ENCODE measurements at places on chromosomes 5 and 9.
A peak's percentile ranks its signal among the peaks of the same experiment; 100 is the strongest.

GRCh38 chr5:62596096-62596495 lies 17.5 kb downstream of the LRRC70 start:
- no peak for DNase-seq

DNA sequence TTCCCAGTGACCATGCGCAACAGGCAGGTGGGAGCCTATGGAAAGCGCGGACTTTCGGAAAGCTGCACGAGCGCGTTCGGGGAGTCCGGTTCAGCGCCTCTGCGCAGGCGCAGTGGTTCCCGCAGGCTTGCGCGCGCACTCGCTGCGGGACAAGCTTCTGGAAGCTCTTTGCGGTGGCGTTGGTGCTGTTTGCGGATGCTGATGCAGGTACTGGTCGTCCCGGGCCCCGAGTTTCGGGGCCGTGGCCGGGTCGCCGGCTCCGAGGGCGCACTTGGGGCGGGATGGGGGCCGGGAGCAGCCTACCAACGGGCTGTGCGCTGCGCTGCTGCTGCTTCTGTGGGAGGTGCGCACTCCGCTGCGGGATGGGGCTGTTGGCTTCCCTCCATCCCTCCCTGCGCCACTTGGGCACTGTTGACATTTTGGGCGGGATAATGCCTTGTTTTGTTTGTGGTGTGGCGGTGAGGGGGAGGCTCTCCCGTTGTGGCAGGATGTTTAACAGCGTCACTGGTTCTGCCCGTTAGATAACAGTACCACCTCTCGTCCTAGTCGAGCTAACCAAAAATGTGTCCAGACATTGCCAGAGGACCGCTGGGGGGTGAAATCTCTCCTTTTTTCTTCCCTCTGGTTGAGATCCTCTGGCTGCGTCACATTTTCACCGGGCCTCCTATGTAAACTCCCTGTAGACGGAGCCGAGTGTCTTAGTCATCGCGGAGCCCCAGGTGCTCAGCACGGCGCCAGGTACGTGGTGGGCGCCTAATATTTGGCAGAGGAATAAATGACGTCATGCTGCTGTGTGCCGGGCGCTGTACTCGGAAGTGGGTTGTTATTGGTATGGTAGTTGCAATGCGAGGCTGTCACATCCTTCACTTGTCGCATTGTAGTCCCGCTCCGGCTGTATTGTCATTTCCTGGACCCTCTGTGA lies at the start of gene ZNF483:
Gene ZNF483 (plus strand): TSS at position 124 of the 922 bp plus-strand sequence. CDS start 2,217 bp downstream, outside the sequence.
- DNase-seq: peak; percentile 78

- DNase-seq: no peak
These were observed 68.0 kb upstream of the IRX4 start for GRCh38 chr5:1950708-1951103.

GRCh38 chr5:128681096-128681495 lies 143.1 kb upstream of the FBN2 start:
- DNase-seq: no peak

DNA sequence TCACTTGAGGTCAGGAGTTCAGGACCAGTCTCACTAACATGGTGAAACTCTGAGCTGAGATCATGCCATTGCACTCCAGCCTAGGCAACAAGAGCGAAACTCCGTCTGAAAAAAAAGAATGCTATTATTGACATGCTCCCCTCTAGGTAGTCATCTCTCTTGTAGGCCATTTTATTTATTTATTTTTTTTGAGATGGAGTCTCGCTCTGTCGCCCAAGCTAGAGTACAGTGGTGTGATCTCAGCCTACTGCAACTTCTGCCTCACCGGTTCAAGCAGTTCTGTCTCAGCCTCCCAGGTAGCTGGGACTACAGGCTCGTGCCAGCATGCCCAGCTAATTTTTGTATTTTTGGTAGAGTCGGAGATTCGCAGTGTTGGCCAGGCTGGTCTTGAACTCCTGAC lies 20.6 kb upstream of the NIM1K start:
- DNase-seq: no peak

- no peak for DNase-seq
These were observed 218.9 kb downstream of the DIRAS2 start for GRCh38 chr9:90423661-90424193.

DNA sequence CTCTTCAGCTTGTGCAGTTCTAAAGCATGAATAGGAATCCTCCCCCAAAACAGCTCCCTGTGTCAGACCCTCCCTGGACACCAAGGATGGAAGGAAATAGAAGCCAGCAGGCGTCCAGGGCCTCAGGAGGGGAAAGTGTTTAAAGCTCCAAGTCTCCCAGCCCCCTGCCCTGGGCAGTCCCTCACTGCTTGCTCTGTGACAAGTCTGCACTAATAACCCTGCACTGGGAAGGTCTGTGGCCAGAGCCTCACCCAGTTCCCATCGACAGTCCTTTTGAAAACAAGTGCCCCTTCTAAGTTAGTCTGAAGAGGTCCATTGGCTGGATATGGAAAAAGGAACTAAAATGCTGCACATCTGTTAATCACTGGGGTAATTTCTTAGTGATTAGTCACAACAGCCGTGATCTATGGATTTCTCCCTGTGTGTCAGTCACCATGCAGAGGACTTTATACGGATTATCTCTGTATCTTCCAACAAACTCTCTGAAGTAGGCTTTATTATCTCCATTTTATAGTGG lies 195.3 kb downstream of the FBXL7 start:
- no peak for DNase-seq

DNA sequence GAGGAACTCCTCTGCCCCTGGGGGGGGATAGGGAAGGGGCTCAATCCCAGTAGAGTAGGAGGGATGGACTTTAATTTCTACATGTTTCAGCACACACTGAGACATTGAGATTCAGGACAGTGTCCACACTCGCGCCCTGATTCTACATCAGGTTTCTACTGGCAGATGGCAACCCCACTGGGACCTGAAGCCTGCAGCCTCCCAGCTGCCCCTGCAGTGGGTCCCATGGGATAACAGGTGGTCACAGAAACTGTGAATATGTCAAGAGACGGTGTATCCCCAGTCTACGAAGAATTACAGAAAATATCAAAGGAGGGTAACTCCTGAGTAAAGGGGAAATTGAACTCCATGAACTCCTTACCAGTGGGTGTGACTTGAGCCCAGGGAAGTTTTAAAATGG lies 2.4 kb upstream of the TERT start:
- no peak for DNase-seq

- peak; percentile 52 for DNase-seq
These were observed 39.0 kb downstream of the ERGIC1 start for GRCh38 chr5:172872997-172873491.

- no peak for DNase-seq
These were observed 82.9 kb downstream of the NREP start for GRCh38 chr5:111673891-111674626.

GRCh38 chr5:149040421-149040820 lies 22.4 kb downstream of the SH3TC2 start:
- DNase-seq: no peak

GRCh38 chr5:97026721-97027120 lies 90.8 kb downstream of the LNPEP start:
- no peak for DNase-seq

DNA sequence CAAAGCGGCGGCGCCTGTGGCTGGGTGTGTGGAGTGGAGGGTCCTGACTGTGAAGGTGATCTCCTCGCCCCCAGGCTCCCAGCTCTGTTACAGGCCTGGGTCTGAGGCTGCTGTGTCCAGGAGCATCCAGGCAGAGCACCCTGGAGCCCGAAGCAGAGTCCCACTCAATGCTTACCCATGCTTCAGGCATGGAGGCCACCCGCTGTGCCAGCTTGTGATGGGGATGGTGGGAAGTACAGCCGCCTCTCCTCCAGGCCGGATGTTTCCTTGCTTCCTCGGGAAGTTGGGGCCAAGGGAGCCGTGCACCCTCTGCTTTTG lies 255.9 kb upstream of the IRX1 start:
- DNase-seq: no peak

GRCh38 chr5:65927503-65928321 lies 1.3 kb downstream of the ERBIN start:
- DNase-seq: no peak

DNA sequence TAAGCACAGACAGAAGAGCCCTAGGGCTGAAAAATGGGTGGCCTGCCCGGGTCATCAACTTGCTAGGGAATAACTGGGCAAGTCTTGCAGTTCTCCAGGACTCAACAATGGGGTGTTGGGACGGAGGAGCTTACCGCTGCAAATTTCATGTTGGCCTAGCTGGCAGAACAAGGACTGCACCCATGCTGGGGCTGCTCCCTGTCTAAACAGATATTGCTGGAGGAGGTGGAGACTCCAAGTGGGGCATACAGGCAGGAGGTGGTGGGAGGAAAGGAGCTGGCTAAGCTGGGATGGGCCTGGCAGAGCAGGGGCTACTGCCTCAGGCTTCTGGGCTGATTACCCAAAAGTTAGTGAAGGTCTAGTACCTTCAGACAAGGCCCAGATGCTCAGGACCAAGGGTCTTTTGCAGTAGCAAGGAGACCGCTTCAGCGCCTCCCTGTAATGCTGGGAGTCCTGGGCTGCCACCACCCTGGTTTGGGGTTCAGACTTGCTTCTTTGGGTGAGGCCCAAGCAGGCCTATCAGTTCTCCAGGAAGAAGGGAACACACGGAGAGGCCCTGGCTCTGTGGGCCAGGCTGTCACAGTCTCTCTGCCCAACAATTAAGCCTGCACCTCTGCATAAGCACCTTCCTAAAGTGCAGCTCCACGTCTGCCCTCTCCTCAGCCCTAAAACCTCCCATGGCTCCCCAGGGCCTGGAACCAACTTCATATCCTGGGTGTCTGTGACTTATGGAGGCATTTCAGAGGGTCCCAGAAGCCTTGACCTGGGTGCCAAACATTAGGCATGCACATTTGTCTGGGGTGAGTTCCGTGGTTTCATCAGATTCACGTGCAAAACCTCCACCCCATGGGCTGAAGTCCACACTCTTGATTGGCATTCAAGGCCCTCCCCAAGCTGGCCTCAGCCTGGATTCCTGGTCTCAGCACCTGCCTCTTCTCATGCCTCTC lies 24.2 kb upstream of the KIF12 start:
- no peak for DNase-seq

DNA sequence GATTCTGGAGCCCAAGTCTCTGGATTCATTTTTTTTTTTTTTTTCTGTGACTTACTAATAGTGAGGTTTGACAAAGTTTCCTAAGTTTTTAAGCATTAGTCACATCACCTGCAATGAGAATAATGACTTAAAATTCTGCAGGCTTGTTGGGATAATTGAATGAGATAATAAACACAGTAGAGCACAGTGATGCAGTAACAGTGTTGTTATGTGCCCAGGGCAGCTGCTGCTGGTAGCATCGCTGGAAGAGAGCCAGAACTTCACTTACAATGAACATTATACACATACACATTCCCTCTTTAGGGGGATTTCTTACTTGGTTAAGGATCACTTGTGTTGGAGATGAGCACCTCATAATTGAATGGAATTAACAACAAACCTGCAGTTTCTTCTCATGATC lies 78.9 kb downstream of the ALDH7A1 start:
- no peak for DNase-seq

DNA sequence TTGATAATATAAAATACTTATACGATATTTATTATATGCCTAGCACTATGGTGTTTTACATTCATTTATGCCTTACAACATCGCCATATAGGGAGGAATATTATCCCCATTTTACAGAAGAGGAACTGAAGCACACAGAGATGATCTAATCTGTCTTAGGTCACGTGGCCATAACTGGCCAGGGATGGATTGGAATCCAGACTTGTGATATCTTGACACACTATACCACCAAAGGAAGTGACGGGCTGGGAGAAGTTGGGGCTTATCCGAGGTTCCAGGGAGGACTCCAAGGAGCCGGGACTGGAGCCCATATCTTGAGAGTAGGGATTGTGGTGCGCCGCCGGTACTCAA lies 129.8 kb downstream of the TMEM174 start:
- DNase-seq: no peak

DNA sequence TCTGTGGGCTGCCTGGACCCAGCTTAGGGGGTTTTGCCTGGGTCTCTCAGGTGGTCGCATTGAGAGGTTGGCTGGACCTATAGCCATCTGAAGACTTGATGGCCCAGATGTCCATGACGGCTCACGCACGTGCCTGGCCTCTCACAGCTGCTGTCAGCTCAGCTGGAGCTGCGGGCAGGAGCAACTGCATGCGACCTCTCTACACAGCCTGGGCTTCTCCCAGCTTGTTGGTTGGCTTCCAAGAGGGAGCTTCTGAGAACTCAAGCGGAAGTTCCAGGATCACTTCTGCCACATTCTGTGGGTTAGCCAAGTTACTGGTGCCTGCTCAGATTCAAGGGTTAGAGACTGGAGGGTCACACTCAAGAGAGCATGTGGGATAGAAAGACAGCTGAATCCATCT lies 99.2 kb downstream of the DAPK1 start:
- peak; percentile 63 for DNase-seq

DNA sequence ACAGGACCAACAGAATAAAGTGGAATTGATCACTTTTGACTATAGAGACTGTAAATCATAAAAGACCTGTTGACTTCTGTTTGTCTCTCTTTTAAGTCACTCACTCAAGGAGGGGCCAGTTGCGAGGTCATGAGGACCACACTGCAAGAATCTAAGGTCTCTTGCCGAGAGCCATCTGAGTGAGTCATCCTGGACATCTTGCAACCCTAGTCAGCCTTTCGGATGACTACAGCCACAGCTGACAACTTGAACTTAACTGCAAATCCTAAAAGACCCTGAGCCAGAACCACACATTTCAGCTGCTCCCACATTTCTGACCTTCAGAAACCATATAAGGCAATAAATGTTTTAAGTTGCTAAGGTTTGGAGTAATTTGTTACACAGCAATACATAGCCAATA lies 129.7 kb upstream of the RAD23B start:
- no peak for DNase-seq

DNA sequence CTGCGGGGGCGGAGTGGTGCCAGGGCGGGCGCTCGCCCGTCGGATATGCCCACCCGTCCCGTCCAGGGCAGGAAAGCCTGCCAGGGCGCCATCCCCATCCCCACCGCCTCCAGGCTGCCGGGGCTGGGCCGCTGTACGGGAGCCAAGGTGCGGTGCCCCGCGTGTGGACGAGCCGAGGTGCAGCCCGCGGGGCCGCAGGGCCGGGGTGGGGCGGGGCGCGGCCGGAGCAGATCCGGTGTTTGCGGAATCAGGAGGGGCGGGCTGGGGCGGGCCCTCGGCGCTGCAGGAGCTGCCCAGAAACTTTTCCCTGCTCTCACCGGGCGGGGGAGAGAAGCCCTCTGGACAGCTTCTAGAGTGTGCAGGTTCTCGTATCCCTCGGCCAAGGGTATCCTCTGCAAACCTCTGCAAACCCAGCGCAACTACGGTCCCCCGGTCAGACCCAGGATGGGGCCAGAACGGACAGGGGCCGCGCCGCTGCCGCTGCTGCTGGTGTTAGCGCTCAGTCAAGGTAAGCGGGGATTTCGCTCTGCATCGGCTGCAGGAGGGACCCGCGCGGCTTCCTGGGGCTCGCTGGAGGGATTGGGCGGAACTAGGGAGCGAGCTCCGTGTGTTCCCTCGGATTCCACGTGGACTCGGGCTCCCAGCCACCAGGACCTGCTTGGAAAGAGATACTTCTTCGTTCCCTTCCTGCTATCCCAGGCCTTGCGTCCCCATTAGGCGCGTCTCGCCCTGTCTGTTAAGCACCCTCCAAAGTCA lies at the start of gene ITGA2:
Gene ITGA2 (plus strand): TSS at position 328 of the 756 bp plus-strand sequence. CDS start 117 bp downstream, at position 445.
- DNase-seq: peak; percentile 38

DNA sequence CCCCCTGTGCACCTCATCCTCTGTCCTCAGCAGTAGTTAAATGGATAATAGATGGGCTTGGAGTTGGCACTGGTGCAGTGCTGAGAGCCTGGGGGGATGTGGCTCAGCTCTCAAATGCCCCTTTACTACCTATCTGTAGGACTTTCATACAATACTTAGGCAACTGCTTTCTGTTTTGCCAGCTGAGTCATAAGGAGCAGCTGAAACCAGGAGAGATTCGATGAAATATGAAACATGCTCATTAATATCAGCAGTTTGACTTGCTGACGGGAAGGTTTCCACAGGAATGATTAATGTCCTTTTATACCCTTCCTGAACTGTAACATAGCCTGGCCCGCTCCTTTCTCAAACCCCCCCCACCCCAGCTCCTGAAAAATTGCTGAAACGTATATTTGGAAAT lies 142.6 kb downstream of the SAXO1 start:
- DNase-seq: no peak

Data from mucosa of gallbladder (tissue), 1 donor.